ENCODE measurements at places on chromosomes 7 and 10. TPM values are rescaled to one million over a fixed set of nuclear protein-coding genes. Genes with fewer than 3 reads are reported as not detected.

EPDR1 gene
- total RNA-seq: 0.51 TPM

JCAD gene
- total RNA-seq: not detected

CDH23 gene
- 2.6 TPM for total RNA-seq

DNA sequence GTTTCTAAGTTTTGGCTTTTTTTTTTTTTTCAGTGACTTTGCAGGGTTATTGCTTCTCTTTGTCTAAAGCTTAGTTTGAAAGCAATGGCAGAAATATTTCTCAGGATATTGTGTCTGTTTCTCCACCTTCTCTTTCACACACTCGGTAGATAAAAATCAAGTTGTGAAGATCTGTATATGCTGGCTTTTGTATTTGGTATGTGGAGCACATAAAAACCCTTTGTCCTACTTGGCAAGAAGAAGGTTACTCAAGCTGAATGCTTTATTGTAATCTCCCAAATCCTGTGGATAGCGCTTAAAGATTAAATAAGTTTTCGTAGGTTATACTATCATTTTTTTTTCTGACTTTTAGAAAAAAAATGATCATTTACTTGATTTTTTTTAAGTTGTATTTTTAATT, 172.4 kb downstream of the CDCA7L start:
- no peak for DNase-seq

- DNase-seq: no peak
Observed at GRCh38 chr7:29723599-29723998, 82.7 kb upstream of the WIPF3 start.

DNA sequence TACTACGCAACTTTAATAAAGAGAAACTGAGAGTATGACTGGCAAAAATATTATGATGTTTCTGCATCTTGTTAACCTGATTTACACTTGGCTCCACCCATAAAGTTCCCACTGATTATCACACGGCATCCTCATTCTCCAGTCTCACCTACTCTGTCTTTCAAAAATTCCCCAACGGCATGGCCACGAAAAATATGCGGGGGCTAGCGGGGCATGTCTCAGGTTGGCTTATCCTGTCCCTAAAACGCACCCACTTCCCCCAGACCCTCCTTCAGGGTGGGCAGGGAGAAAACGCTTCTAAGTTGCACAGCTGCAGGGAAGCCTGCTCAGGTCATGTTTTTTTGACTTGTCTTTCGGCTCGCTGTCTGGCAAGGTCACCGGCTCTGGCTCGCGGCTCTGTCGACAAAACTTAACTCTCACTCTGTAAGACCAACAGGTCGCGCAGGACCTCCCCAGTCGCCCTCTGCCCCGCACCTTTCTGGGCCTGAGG, 3.8 kb downstream of the CDK6 start:
- no peak for DNase-seq

Measured in activated CD4-positive, alpha-beta memory T cell treated with anti-CD3 and anti-CD28 coated beads for 36 hours (primary cell).